Left renal cortex interstitium (tissue), 4 donors: ENCODE measurements at places on chromosomes 16 and 17.
A peak's percentile ranks its signal among the peaks of the same experiment; 100 is the strongest.

DNA sequence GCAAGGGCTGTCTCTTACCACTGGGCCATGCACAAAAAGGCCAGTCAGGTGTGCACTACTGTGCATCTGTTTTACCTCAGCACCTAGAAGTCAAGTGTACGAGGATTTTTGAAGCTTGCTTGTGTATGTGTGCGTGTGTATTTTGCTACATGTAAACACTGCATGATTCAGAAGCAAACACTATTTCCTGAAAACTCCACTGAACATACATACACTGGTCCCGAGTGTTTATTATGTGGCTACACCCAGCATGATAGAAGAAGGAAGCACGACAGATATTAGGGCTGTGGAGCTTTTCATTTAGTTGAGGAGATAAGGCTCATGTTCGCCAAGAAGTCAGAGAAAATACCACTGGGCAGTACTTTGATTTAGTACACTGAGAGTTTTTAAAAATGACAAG is 89.2 kb downstream of the ZZEF1 start:
- DNase-seq = no peak

DNA sequence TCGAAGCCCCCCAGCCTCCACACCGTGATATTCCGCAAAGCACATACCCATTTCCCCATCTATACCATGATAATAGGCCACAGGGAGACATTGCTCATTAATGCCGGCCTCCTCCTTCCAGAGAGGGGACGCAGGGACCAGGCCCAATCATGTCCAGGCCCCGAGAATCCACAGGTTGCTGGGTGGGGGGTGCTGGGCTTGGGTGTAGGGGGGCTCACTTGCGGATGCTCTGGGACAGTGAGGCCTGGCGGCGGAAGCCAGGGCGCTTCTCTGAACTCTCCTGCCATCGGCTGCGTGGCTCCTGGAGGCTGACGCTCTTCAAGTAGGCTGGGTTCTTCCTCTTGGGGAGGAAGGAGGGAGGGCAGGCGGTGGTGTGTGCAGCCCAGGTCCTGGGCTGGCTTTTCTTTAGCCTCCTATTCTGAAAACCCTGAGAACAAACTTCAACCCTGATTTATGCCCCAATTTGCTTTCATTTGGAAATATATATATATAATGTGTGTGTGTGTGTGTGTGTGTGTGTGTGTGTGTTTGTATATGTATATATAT is 12.2 kb downstream of the AANAT start:
- DNase-seq = no peak

GRCh38 chr17:55090079-55090492 is 121.5 kb downstream of the STXBP4 start:
- no peak for DNase-seq

DNA sequence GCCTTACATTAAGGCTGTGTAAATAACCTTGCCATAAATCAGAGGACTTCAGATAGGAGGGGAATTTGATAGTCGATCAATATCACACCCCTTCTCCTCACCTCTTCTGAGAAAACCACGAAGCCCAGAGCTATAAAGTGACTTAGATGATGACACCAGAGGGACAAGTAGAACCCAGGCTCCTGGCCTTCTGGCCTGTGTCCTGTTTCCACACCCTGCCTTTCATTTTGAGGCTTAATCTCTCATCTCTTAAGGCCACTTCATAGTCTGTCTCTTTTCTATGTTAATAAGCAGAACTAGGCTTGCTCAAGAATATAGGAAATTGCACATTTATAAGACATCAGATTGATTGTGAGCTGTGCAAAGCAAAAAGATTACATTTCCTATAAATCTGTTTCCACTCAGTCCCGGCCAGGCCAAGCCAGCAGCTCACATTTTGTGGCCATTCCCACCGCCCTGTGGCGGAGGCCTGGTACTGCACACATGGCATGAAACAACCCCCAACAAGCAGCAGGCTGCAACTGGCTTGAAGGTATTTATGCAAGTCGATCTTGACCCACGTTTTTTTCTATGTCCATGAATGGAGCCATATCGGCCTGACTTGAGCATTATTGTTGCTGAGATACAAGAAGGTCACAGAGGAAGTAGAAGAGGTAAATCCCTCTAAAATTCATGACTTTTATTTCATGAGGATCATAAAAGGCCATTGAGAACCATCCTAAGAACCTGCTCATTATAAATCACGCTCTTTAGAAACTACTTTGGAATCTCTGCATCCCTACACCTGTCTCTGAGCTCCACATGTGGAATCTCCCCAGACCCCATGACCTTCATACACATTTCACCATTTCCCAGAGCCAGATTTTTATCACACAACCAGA is 93.7 kb downstream of the PMP22 start:
- DNase-seq = peak; percentile 63

DNA sequence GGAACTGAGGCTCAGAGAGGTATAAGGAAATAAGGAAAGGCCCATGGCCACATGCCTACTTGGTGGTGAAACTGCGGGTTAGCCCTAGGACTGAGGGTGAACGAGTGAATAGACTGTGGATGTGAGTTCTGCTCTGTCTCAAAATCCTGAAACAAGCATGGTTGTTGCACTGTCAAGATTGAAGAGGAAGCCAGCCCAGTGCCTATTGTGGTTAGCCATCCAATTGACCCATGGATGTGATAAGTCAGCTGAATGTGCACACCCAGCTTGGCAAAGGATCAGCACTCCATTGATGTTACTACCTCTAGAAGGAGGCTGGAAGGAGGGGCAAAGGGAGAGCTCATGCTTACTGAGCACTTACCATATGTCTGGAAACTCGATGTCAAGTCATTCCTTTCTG is 4.5 kb downstream of the TMEM114 start:
- no peak for DNase-seq

DNA sequence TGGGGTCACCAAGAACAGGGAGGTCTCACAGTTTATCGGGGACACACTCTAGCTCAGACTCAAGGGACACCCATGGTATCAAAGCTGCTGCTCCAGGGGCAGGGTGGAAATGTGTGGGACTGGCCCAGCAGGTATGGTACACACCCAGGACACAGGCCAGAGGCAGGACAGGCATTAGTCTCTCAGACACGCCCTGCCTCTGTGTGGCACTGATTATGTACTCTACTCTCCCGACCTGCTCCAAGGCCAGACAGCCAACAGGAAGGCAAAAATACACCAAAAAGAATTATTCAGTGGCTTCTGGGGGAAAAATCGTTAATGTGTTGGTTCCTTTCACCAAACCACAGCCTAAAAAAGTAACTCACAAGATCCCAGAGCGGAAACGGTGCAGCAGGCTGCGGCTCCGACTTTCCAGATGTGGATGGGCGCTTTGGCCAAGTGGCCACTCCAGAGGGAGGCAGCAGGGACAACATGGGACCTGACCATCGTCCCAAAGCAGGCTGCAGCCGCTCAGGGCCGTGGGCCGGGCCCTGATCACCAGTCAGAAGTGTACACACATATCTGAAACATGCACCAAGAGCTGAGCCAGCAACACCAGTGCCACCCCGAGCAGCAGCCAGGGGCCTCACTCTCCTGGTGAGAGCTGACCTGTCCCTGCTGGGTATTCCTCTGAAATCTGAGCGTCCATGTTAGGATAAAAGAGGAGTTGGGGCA is 1.0 kb upstream of the SIRT7 start:
- DNase-seq = no peak

- DNase-seq = no peak
Observed at GRCh38 chr17:13491916-13492736, 109.6 kb downstream of the HS3ST3A1 start.

- no peak for DNase-seq
Observed at GRCh38 chr17:7848131-7848579, 6.7 kb upstream of the TMEM88 start.

DNA sequence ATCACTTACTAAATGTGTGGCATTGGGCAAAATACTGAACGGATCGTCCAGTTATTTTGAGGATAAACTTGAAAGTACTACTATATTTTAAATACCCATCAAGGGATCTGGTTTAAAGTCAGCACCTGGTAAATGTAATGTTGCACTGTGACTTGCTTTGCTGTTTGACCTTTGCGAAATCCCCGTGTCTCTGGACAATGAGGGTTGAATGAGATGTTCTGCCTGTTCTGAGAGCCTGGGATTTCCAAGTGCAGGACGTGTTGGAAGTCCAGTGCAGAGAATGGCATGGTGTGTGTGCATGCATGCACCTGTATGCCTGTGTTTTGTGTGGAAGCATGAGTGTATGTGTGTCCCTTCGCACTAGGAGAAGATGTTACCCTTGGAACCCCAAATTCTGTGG is 106.6 kb downstream of the N4BP1 start:
- no peak for DNase-seq

GRCh38 chr17:17090642-17091103 is 48.4 kb downstream of the MPRIP start:
- DNase-seq = no peak

DNA sequence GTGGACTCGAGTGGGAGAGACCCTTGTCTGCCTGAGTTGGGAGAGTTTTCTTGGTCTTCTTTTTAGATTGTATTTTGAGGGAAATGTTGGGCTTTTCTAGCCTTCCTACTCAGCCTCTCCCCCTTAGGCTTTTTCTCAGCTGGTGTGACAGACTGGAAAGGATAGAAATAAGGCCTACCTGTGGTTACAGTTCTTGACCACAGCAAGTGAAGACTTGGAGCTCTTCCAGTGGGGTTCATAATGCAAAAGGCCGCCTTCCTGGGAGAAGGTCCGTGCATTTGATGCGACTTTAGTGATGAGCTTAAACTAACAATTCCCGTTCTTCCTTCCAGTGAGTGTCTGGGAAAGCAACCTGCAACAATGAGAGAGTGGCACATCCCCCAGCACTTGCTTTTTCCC is 56.8 kb downstream of the B9D1 start:
- no peak for DNase-seq

DNA sequence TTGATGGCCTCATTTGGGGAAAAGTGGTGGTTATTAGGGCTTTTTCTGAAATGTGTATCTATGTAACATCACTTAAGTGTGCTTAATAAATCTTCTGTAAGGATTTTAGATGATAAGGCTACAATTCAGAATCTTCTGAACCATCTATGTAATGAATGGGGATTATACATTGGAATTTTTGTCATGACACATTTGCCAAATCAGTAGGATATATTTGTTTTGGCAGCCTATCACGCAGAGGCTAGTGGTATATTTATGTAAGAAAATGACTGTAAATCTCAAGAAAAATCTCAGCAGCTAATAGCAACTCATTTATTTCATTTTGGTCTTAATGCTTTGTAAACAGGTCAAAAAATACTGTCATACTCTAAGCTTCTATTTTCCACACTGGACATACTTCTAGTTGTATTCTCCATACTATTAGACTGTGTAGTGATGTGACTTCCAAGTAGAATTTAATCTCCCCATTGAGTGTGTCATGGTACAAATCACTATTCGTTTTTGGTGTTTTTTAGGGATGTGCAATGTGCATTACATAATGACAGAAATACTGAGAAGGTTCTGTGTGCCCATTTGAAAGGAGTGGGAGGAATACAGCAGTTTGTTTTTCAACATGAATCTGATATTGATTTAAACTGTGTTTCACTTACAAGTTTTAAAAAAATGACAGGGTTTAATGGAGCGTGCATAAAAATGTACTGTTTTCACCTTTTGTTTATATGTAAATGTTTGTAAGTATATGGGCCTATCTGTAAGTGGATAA is 29.2 kb downstream of the CLUH start:
- no peak for DNase-seq

DNA sequence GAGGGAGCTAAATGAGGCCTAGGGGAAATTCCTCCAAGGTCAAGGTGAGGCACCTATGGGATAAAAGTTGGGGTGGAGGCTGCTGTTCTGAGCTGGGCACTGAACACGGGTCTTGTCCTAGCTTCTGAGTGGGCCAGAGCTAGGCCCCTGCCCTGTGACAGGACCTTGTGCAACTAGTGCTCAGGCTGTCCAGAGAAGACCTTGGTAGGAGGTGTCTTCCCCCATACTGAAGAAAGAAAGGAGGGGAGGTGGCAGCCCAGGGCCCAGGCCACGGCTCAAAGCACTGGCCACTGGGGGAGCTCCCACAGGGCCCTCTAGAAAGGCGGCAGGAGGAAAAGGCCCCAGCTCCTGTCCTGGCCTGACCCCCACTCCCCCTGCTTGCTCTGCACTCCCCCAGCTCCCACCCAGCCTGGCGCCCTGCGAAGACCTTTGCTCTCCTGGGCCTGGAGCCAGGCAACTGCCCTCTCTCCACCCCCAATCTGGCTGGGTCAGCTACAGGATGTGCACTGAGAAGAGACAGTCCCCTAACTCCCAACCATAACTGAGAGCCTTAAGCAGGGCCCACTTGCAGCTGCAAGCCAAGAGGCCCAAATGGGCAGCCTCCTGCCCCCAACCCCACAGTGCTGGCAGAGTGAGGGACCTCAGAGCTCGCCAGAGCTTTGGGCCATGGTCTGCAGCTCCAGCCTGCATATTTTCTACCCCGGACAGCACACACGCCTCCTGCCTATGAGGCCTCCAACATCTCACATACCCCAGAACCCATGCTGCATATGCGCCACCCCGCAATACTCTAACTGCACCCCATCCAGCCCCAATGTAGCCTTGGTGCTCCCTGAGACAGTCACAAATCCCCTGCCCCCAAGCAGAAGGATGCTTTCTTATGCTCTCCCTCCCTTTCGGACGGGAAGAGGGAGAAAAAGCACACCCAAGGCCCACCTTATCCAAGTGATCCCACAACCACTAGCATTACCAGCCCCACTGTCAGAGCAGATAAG is 15.3 kb downstream of the HSD11B2 start:
- DNase-seq = no peak

GRCh38 chr17:21573961-21574610 is 118.2 kb upstream of the KCNJ18 start:
- peak; percentile 23 for DNase-seq

DNA sequence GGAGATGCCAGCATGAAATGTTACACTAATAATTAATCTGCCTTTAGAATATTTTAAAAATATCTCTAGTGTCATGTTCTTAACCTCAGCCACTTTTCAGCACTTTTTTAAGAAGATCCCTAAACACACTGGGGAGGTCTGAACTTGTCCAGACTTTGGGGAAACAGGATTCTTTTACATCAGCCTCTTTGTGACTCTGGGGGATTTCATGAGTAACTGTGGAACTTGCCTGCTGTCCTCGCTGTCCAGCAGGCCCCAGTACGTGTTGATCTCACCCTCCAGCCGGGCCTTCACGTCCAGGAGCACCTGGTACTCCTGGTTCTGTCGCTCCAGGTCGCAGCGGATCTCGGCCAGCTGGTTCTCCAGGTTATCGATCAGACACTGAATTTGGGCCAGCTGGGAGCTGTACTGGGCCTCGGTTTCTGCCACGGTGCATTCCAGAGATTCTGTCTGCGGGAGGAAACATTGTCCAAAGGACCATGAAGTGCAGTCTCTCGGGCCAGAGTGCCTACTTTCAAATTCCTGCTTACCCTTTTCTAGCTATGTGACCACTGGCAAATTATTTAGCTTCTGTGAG is 5.5 kb downstream of the KRT40 start:
- no peak for DNase-seq

GRCh38 chr17:37064206-37064605 is 115.5 kb downstream of the AATF start:
- DNase-seq = no peak

DNA sequence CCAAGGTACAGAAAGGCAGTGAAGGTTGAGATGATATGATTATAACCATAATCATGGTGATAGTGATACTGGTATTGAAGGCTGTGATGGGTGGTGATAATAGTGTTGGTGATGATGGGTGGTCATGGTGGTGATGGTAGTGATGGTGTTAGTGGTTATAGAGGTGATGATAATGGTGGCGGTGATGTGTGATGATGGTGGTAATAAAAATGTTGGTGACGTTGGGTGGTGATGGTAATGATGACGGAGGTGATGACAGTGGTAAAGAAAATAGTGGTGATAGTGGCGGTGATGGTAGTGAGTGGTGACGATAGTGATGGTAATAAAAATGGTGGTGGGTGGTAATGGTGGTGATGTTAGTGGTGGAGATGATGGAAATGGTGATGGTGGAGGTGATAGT is 65.1 kb upstream of the KDM8 start:
- no peak for DNase-seq
